ENCODE measurements at places on chromosomes 7 and 10.

- DNase-seq: no peak
These were observed 52.2 kb upstream of the KCNIP2 start for GRCh38 chr10:101895781-101896180.

DNA sequence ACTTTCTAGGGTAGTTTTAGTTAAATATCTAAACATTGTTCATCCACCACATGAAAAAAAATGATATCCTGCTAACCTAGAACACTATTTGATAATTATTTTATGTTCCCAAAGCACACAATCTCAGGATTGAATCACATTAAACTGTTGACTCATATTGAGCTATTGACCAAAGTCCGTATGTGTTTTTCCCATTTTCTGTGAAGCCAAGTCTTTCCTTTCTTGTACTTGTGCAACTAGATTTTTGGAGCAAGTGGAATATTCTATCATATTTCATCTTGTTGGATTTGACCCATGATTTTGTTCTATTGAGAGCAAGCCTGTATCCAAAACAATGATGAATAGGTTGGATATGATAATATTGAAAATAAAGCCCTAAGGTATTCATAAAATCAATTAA is 164.6 kb downstream of the SKAP2 start:
- no peak for DNase-seq

DNA sequence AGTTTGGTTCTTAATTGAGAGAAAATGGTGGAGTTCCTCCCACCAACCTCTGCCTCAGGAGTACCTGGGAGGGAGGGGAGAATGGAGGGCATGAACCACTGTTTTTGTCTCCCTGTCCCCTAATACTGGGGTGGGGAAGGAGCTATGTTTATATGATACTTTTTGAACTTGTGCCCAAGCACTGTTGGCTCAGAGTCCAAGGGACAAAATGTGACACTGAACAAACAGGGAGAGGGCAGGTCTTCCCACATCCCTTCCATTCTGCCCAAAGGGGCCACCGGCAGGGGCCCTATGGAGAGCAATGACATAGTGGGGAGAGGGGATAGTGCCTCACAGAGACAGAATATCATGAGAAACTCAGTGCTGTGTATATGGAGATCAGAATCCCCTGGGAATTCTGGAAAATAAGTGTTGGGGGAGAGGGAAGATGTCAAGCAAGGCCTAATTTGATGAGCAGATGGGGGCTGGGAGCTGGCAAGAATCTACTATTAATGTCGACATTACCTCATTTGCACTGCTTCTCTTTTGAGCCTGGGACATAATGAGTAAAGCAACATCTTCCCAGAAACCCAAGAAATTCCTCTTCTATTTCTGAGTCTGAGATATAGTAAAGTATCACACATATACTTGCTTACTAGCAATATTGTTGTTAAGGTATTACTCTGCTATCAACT is 180.6 kb downstream of the CYP26A1 start:
- no peak for DNase-seq

GRCh38 chr7:13912715-13913278 is 76.7 kb downstream of the ETV1 start:
- no peak for DNase-seq

DNA sequence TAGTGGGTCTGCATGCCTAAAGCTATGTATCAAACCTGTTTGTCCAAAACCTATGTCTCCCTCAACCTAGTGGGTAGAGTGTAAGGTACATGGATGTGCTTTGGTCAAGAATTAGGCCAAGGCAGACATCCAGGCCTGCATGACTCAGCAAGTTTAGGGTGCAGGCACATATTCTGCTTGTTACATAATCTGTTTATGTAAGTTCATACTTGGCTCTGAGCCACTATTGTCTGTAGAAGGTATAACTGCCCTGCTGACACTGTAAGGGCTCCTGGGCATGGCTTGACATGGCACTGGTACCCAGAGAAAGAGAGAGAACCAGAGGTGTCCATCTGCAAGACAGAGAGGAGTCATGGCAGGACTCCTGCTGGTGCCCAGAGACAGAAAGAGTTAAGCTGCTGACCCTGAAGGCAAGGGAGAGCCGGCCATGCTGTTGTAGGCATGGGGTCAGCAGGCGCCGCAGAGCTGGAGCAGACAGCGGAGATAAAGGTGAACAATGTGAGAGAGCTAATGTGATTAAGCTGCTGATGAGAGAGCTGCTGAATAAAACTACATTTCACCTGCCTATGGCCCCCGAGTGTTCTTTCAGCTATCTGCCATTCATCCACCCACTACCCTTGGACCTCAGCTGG is 118.5 kb upstream of the TMEM106B start:
- DNase-seq: no peak

GRCh38 chr10:106967452-106967851 is 197.1 kb downstream of the SORCS1 start:
- DNase-seq: no peak

GRCh38 chr7:83646027-83646426 is 2.9 kb downstream of the SEMA3E start:
- no peak for DNase-seq

DNA sequence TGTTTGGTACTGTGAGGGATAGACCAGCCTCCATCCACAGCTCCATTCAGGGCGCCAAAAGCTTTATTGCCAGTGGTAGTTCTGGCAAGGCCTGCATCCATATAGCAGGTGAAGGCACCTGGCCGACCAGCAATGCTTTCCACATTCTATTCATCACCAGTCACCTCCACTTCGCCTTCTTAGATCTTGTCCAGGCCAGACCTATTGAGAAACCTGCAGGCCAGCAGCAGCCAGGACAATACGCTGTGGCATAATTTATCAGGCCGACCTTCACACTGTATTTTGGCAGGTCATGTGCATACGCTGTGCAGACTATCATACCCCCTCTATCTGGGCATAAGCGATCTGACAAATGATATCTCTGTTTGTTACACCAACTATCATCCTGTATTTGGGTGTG is 15.2 kb upstream of the KNDC1 start:
- DNase-seq: no peak

GRCh38 chr7:44348300-44348699 is 22.9 kb upstream of the CAMK2B start:
- no peak for DNase-seq

- DNase-seq: no peak
These were observed 428.7 kb upstream of the AKR1E2 start for GRCh38 chr10:4397337-4397736.

DNA sequence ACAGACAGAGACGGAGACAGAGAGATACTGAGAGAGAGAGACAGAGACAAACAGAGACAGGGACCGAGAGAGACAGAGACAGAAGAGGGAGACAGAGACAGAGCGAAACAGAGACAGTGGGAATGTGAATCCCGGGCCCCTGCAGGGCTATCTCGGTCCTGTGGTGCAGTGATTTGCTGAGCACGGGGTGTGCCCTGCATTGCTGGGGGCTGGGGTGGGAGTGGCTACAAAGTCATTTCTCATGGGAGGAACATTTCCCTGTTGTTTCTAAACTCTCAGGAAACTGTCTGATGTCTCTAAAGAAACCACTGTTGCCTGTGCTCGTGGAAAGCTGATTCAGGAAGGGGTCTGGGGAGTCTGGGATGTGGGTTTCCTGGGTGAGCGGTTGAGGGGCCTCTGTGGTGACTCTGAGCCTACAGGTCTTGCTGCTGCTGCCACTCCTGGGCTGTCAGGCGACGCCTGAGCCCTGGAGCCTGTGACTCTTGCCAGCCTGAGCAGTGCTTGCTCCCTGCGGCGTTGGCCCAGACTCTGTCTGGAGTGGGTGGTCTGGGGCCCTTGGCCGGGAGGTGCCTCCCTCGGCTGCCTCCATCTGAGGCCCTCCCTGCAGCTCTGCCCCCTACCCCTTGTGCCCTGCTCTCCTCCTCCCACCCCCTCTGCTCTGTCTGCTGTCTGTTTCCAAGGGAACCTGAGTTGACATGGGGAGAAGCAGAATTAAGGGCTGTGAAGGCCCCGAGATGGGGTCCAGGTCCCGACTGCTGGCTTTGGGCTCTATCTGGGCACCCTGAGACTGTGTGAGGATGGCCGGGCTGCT is 292.0 kb downstream of the WDR37 start:
- no peak for DNase-seq

DNA sequence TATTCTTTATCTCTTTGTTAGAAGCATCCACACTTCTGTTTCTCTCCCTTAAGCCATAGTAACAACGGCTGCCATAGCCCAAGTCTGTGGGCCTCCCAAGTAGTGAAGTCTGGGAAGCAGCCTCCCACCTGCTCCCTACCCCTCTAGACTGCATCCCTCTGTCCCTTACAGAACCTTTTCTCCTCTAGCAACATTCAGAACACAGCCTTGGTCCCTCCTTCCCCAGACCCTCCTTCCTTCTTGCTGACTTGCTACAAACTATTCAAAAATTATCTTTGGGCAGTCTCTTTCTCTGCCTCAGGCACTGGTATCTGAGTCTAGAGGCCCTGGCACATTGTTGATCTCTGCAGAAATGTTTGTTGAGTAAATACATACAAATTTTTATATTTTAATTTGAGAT is 2.3 kb upstream of the NYAP1 start:
- no peak for DNase-seq

DNA sequence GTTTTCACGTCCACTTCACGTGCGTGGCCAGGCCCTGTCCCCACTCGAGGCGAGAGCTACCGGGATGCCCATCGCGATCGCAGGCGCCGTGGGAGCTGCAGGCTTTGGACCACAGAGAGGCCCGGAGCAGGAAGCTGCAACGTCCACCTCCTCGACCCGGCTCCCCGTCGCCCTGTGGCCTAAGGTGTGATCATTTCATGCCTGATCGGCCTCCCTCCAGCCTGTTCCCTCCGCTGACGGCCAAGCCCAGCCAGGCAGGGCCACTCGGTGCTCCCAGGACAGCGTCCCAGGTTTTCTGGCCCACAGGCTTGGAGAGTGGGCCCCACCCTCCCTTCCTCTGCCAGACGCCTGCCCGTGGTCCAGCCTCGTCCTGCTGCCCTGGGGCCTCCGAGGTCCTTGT is 19.6 kb downstream of the KNDC1 start:
- no peak for DNase-seq

DNA sequence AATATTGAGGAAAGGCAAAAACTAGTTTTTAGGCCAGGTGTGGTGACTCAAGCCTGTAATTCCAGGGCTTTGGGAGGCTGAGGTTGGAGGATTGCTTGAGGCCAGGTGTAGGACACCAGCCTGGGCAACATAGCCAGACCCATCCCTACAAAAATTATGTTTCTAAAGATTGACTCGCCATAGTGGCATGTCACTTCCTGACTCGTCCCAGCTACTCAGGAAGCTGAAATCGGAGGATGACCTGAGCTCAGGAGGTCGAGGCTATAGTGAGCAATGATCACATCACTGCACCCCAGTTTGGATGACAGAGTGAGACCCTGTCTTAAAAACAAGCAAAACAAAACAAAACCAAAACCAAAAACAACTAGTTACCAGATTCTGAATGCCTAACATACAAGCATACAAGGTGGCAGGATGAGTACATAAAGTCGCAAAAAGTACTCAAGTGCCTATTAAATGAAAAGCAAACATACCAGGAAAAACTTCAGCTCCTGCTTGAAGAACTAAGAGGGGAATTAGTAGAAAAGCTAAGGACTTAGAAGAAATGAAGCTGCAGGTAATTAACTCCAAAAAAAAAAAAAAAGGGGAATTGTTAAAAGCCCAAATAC is 14.1 kb downstream of the ZNF398 start:
- no peak for DNase-seq

GRCh38 chr7:69162326-69162725 is 435.9 kb upstream of the AUTS2 start:
- DNase-seq: no peak

DNA sequence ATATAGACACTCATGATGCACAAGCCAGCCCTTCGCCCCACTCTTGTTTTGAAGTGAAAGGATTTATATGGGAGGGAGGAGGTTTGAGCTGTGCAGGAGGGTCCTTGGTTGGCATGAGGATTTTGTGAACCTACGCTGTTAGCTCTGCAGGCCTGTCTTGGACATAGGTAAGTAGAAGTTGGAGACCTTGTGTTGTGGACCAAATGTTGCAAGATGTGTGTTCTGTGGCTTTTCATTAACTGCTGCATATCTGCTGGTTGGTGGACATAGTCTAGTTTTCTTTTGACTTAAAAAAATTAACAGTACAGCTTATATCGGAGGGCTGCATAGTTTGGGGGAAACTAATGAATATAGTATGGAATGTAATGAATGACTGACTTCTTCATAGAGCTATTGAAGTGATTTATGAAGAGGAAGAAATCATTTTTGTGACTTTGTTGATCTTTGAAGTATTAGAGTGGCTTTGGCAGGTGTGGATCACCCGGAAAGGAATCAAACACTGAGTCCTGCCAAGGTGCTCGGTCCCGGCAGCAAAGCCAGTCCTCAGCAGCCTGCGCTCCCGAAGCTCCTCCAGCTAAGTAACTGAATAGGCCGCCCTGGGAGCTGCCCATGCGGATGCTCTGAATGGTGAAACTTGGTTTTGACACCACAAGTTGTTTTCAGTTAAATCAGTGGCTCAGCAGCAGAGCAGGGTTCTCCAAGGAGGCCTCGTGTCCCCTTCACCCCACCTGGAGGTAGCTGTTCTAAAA is 3.2 kb downstream of the MGMT start:
- no peak for DNase-seq

Data from activated T-cell treated with anti-CD3 and anti-CD28 coated beads for 48 hours (primary cell).